ENCODE measurements at places on chromosomes 7 and 10. TPM values are rescaled to one million over a fixed set of nuclear protein-coding genes. Genes with fewer than 3 reads are reported as not detected.

The CPEB3 gene
- 1.2 TPM for total RNA-seq

The LMTK2 gene
- 7.4 TPM for total RNA-seq

The C7orf57 gene
- not detected for total RNA-seq

The IGFBP1 gene
- 0.37 TPM for total RNA-seq

The PON1 gene
- not detected for total RNA-seq

The LRRC61 gene
- total RNA-seq = not detected

The MUC12 gene
- total RNA-seq = 0.37 TPM

The CAMK2B gene
- 1.3 TPM for total RNA-seq

The GBX1 gene
- not detected for total RNA-seq

The HOXA5 gene
- total RNA-seq = not detected
